CD4-positive, alpha-beta T cell (primary cell): ENCODE measurements at places on chromosomes 7 and 10. TPM values are rescaled to one million over a fixed set of nuclear protein-coding genes. Genes with fewer than 3 reads are reported as not detected.

Gene TMEM213
- not detected for total RNA-seq

Gene GPR37
- total RNA-seq: not detected

Gene CPA2
- not detected for total RNA-seq

Gene JCAD
- not detected for total RNA-seq

Gene FAM13C
- total RNA-seq: not detected

Gene JAZF1
- total RNA-seq: 11.1 TPM

Gene PIK3CG
- total RNA-seq: 21.2 TPM

Gene TLX1
- total RNA-seq: not detected

Gene IL6
- not detected for total RNA-seq

Gene TUBAL3
- not detected for total RNA-seq

Gene OTUD1
- total RNA-seq: 94.5 TPM

Gene NKX2-3
- not detected for total RNA-seq

Gene THSD7A
- total RNA-seq: not detected

Gene PON3
- total RNA-seq: not detected

Gene ERV3-1
- 17.2 TPM for total RNA-seq

Gene CYP51A1
- total RNA-seq: 30.9 TPM

Gene GBX1
- total RNA-seq: not detected

Gene TMEM229A
- not detected for total RNA-seq
